ENCODE measurements at places on chromosomes 1 and 21.

DNA sequence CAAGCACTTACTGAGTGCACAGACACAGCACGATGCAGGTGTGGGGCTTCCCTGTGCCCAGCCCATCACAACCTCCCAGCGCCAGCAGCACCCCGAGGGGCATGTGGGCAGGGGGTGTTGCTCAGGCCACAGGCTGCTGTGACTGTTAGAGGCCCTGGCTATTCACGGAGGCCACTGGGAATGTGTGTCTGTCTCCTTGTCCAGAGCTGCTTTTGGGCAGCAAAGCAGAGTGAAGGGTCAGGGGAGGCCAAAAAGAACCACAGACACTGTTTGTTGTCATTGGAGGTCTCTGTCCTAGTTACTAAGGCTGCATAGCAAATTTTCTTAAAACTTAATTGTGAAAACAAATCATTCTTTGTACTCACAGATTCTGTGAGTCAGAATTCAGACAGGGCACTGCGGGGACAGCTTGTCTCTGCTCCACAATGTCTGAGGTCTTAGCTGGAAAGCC lies 49.6 kb downstream of the TNFRSF8 start:
- no peak for DNase-seq

DNA sequence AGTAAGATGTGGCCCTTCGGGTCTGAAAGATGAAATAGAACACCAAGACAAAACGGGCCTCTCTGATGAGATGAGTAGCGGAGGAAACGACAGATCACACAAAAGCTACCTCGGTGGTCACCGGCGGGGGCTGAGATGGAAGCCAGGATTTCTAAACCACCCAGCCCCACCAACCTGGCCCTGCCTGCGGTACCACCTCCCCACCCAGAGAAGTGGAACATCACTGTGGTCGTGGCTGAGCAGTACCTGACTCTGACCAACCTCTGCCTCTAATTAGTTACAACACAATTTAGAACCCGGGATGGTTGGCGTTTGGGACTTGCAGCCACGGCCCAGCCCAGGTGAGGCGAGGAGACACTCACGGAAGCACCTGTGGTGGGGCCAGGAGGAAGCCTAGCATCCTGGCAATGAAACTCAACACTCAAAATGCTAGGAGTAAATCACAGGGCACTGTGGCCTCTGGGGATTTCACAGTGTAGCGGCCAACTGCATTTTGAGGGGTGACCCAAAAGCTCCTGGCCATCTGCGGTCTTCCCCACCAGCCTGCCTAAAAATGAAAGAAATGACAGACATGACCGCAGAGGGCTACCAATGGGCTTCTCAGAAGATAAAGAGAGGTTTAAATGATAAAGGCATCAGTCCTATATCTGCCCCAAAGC lies 73.4 kb downstream of the ITPKB start:
- DNase-seq, result no peak

DNA sequence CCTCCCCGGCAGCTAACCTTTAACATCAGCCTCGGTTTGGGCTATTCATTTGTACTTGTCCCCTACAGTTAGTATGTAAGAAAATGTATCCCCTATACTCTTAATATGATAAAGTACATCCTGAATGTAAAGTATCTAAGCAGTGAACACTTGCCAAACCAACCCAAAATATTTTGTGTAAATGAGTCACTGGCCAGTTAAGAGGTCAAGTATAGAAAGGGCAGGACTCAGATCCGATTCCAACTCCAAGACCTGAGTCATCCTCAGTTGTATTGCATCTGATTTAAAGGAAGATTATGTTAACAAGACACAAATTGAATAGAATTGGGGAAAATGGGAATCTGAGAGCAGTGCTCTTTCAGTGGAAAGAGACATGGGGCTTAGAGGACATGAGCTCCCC lies 84.4 kb downstream of the CD58 start:
- no peak for DNase-seq

DNA sequence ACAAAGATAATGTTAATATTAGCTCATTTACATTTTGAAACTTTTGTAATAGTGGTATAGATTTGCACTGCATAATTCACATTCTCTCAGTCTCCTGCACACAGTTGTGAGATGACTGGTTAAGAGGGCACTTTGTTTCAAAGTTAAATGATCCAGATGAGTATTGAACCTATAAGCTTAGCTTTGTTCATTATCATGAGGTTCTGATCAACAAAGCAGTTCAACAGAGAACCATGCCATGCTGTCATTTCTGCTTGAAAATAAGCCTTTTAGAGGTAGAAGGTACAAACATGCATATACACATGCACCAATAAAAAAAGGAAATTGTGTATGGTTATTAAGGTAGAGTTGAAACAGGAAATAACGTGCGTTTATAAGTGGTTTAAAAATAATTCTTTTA lies 4.8 kb downstream of the RAP1A start:
- no peak for DNase-seq

DNA sequence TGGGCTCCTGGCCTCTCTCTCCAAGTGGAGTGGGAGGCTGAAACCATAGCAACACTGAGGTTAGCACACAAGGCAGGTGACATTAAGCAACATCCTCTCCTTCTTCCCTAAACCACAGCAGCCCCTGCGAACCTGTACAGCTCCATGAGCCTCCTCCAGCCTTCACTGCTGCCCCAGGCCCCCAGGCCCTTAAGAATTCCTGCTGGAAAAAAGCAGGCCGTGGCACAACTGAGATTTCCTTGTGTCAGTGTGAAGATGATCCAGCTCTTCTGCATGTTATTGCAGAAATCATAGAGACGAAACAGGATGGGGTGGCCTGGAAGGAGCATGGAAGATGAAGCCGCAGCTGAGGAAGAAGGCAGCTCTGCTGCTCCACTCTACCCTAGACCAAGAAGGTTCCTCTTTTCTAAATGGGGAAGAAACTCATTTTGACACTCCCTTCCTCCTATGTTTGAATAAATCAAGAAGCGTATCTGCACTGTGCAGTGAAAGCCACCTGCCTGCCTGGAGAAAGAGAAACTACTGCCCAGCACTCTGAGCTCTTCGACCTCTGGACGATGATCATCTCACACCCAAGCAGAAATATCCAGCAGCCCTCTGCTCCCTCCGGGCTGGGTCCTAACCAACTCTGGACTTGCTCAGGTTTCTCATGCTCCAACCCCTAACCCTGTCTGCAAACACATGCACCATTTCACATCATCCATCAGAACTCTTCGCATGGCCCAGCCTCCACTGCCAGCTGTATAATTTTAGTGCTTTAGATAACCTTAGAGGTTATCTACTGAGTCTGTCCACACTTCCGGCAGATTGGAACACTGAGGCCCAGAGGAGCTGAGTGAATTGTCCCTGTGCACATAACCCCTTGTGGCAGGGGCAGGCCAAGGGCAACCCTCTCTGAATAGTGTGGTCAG lies 20.7 kb downstream of the SH3BP5L start:
- peak; percentile 78 for DNase-seq

DNA sequence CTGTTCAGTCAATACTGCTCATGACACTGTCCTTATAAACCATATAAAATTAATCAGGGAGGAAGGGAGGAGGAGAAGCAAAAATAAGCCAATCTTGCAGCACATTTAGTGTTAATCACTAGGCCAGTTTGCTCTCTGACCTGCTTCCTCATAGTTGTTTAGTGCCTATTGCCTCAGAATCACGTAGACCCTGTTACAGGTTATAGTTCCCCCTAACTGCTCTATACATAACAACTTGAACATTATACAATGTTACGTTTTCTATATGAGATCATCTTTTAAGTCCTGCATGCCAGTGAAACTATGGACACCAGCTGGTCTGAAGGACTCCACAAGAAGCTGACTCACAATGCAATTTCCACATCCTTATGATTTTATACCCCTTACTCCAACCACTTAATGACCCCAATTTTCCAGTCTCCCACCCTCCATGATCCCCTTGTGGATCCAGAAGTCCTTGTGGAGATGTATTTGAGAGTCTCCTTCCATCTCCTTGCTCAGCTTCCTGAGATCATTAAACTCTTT lies 34.9 kb upstream of the TACSTD2 start:
- no peak for DNase-seq

DNA sequence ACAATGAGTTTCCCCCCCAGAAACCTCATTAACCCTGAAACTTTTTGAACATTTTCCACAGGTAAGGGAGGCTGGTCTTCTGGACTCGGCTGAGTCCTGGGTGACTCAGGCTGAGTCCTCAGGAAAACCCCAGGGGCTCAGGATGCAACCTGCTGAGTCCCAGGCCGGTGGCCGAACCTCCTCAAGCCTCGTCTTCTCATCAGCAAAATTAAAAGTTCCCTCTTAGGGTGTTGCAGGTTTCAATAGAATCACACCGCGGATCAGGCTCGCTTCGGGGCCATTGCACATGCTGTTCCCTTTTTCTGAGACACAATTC lies 35.0 kb upstream of the GRHL3 start:
- no peak for DNase-seq

DNA sequence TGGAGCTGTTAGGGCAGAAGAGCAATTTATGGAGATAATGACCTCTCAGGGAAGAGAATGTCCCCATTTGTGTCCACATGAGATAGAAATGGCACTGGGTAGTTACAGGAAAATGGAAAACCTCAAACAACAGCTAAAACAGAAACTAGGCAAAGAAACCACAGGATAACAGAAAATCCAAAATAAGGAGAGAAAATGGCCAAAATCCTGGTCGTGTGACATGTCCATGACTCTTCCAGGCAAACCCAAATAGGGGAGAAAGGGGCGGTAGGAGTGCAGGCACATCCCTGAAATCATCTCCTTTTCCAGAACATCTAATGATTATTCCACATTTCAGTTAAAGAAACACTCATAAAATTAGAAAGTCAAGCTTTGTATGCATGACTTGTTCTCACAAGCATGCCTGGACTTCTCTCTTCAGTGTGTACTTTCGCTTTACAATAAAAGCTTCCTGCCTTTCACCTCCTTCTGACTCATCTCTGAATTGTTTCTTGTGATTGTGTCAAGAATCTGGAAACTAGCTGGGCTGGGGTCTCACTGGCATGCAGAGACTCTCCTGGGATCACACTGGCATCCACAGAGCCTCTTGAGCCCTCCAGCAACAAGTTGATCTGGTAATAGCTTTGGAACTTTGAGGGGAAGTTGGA lies 171.4 kb upstream of the ZP4 start:
- DNase-seq, result no peak

DNA sequence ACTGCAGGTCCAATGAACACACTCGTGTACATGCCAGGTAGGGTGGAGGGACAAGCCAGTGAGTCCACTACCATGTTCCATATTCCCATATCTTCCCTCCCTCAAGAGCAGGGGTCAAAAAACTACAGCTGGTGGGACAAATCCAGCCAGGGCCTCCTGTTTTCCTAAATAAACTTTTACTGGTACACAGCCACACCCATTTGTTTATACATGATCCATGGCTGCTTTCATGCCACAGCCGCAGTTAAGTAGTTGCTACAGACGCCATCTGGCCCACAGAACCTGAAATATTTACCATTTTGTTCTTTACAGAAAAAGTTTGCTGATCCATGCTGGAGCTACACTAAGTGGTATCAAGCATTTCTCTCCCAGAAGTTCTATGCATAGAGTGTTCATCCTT lies 42.4 kb downstream of the CASQ2 start:
- no peak for DNase-seq

DNA sequence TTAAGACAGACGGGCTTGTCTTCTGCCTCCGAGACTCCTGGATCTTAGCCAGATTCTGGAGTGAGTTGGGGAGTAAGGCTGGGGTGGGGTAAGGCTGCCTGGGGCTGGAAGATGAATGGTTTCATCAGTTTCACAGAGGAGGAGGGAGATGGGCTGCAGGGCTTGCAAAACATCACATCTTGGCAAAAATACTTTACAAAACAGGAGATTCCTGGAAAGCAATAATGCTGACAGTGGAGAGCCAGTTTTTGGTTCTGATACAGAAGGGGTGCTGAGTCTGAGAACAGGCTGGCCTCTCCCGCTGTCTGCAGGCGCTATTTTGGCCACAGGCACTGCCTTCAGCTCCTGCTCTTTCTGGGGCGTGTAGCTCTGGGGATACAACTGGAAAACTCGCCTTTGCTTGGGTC lies 83.4 kb upstream of the KCNE2 start:
- no peak for DNase-seq

DNA sequence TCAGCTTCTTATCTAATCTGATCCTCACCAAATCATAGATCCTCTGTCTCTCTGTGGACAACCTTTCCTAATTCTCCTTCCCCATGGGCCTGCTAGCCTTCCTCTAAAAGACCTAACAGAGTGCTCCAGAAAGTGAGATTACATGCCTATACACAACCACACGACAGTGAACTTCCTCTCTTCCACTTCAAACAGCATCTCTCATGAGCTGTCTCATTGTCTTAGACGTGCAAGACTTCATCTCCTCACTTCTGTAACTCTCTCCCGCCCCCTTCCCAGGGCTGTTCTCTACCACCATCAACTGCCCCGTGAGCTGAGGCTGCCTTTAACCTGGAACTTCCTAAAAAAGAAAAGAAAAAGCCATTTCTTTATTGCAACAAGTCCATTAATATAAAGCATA lies 14.1 kb upstream of the A3GALT2 start:
- DNase-seq, result peak; percentile 32

- no peak for DNase-seq
Measured at GRCh38 chr21:16578912-16579311, 849.1 kb downstream of the USP25 start.

DNA sequence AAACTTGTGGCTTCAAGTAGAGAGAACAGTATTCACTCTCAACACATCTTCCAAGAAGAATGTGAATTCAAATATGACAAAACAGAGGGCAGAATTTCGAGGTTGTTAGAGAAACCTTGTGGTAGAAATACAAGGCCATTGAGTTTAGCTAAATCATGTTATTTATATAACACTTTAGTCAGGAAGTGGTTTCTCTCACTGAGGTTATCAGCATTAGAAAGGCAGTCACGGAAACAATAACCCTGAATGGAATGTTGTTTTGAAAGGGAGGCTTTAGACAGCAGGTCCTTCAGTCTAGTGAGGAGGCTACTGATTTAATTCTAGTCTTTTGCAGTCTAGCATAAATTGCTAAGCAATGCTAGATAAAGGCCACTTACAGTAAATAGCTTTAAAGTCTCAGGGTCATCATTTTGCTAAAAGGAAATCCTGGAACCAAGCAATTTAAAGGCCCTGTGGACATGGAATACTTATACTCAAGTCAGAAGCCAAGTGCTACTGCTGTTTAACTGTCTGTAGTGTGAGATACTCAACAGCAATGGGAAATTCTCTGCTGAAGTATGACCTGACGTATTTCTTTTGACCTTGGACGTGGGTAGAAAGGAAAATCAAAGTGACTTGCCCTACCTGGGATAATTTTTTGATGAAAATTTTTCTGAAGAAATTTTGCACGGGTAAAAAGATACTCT lies 89.0 kb upstream of the CHODL start:
- no peak for DNase-seq

DNA sequence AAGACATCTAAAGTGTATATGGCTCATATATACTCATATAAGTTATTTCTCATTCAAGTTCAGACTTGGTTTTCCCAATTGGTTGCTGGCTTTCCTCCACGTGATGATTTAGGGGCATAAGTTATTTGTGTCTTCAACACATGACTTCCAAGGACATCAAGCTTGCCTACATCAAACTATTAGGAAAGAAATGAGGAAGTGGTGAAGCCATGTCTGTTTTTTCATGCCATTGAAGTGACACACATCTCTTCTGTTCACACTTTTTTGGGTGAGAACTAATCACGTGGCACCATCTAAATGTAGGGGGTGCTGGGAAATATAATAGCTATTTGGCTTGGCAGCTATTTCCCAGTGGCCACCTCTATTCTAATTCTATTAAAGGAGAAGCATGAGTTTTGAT lies 282.1 kb downstream of the OMA1 start:
- no peak for DNase-seq

Measured in GDM1 (cell line).